Gastroesophageal sphincter (tissue), 4 donors: ENCODE measurements at places on chromosomes 12 and 14.

DNA sequence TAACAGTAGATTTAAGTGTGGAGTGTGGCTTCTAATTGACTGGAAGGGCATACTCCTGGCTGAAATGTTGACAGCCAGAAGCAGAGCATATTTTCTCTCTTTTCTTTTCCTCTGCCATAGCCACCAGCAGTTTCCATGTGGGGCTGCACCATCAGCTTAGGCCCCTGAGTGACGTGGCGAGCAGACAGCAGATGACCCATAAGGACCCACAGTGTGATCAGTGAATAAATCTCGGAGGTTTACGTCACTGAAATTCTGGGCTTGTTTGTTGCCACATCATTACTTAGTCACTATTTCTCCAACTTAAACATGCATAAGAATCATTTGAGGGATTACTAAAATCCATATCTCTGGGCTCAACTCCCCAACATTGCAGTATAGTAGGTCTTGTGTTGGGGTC is 549.7 kb upstream of the TMEM132C start:
- no peak for ATAC-seq

GRCh38 chr14:96364962-96365361 is 1.6 kb downstream of the GSKIP start:
- ATAC-seq: no peak

GRCh38 chr14:68630081-68630571 is 162.7 kb downstream of the ZFP36L1 start:
- ATAC-seq: no peak

DNA sequence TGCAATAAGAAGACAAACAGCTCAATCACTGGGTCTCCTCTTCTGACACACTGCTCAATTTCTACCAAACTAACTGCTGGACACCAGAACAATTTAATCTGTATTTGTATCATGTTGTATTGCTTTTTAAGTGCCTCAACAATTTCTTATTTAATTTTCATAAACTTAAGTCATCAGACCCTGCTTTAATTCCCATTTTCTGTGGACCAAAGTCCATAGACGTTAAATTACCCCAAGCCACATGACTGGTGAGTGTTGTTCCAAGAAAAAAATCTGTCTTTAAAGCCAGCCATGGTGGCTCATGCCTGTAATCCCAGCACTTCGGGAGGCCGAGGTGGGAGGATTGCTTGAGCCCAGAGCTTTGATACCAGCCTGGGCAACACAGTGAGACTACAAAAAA is 8.7 kb downstream of the HOMEZ start:
- ATAC-seq: no peak

DNA sequence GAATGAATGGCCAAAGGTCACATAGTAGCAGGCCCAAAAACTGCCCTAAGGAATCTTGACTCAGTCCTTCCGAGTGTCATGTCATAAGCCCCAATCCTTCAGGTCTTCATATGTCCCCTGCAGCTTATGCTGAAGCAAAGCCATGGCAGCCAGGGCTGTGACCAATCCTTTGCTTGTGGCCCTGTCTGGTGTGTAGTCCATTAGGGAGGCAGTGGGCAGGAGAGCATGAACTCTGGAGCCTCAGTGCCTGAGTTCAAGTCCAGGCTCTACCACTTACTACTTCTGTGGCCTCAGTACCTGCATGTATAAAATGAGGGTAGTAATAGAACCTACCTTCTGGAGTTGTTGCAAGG is 20.3 kb downstream of the PLEKHG3 start:
- ATAC-seq: no peak

DNA sequence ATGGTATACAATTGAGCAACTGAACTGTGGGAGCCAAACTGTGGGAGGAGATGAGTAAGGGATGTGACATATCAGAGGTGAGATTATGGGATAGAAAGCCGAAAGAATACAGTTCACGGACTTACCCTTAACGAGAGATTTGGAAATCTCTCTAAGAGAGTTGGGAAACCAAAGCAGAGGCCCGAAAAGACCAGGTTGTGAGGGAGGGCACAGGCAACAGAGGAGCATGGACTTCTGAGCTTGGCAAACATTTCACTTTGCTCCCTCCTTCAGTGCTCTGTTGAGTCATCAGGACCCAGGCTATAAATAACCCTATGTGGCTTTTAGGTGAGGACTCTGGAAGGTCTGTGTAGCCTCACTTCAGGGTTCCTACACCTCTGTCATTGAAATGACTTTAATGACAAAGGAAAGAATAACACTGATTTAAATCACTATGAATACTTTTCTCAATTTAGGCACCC is 120.6 kb downstream of the TGFB3 start:
- peak; percentile 61 for ATAC-seq

DNA sequence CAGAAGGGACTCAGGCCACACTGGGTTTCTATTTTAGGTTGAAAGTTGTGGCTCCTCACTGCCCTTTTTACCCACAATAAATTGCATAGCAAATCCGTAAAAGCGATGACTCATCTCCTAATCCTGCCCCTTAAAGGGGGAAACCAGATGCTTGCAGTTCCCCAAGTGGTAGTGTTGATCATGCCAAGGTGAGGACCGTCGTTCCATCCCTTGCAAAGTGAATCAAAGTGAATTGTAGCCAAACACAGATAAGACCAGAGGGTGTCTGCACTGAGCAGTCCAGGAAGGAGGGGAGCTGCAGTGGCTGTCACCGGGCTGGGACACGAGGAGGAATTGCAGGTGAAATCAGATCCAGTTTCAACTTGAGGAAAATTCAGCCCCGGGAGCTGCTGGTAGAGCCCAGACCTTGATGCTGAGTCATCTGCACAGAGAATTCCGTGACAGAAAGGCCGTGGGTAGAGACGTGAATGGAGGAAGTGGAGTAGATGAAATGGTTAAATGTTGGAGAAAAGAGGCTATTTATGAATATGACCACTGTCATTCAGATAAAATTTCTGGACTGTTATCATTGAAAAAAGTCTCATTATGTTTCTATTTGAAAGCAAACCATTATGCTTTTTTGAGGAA is 44.2 kb upstream of the MMP17 start:
- no peak for ATAC-seq

GRCh38 chr12:122825773-122826724 is 9.2 kb upstream of the HIP1R start:
- ATAC-seq: no peak

DNA sequence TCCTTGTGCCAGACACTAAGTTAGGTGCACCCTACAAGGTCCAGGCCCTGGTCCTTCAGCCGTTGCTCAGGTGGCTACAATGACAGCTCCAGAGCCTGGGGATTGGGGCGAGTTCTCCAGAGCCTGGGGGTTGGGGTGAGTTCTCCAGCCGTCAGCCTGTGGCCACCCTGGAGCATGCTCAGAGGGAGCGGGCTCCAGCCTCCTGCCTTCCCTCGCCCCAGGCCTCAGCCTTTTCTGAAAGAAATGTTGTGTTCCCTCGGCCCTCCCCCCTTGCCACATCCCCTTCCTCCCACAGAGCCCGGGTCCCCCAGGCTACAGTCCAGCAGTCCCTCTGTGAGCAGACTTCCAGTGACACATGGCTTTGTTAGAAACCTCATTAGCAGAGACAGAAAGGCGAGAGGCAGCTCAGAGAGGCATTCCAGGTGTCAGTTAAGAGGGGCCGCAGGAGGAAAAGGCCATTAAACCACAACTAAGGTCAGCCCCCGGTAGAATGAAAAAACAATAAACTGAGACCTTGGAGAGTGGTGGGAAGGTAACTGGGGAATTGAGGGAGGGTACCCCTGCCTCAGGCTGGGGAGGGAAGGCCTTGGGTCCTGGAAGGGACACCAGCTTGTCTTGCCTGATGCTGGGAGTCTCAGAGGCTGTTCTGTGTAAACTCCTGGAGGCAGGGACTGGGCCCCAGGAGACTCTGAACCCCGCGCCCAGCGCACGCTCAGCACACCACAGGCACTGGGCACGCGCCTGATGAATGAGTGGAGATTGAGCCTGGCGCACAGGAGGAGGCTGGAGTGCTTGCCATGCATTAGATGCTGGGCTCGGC is 23.1 kb upstream of the COL2A1 start:
- no peak for ATAC-seq

- no peak for ATAC-seq
Measured at GRCh38 chr12:91176915-91177314, 5.7 kb downstream of the DCN start.

DNA sequence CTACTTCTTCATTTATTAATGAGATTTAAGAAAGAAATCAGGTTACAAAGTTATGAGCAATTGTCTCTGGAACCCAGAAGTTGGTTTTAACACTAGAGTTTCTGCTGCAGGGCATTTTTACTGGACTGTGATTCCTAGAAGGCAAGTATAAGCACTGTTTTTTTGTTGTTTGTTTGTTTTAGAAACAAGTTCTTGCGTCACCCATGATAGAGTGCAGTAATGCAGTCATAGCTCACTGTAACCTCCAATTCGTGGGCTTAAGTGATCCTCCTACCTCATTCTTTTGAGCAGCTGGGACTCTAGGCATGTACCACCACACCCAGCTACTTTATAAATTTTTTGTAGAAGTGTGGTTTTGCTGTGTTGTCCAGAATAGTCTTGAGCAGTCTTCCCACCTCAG is 25.6 kb downstream of the RAP1B start:
- ATAC-seq: no peak

GRCh38 chr14:64423987-64424386 is 35.8 kb downstream of the MTHFD1 start:
- no peak for ATAC-seq

DNA sequence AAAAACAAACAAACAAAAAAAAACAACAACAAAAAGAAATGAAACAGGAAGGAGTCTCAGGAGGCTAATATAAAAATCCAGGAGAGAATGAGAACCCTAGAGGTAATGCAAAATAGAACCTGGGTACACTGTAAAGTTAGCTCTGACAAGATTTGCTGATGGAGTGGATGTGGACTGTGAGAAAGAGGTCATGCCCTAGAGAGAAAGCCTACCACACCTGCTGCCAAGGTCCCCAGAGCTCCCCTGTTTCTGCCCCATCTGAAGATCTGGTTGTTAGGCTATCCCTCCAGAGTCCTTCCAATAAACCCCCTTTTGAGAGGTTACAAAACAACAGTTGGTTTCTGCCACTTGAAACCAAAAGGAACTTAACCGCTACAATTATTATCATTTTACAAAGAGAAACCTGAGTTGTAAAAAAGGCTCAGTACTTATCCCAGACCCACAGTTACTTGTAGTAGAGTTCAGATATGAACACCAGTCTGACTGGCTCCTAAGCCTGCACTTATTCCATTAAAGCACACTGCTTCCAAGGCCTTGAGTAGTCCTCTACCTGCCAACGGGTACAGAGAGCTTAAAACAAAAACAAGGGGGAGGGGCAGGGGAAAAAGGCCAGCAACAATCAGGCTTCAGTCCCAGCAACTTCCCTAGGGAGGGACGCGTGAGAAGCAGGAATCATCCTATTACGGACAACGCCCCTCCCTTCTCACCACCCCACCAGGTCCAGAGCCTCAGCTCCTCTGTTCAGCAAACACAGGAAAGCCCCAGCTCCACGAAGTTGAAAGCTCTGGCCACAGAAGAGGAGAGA is 27.7 kb downstream of the PPP1R13B start:
- ATAC-seq: peak; percentile 94
